ENCODE measurements at places on chromosomes 12 and 14.

- no peak for DNase-seq
Measured at GRCh38 chr12:92324849-92325500, 179.3 kb upstream of the BTG1 start.

GRCh38 chr14:35416108-35416750 is 11.7 kb upstream of the NFKBIA start:
- no peak for DNase-seq

GRCh38 chr12:13071305-13072280 is 27.4 kb downstream of the FAM234B start:
- DNase-seq = no peak

DNA sequence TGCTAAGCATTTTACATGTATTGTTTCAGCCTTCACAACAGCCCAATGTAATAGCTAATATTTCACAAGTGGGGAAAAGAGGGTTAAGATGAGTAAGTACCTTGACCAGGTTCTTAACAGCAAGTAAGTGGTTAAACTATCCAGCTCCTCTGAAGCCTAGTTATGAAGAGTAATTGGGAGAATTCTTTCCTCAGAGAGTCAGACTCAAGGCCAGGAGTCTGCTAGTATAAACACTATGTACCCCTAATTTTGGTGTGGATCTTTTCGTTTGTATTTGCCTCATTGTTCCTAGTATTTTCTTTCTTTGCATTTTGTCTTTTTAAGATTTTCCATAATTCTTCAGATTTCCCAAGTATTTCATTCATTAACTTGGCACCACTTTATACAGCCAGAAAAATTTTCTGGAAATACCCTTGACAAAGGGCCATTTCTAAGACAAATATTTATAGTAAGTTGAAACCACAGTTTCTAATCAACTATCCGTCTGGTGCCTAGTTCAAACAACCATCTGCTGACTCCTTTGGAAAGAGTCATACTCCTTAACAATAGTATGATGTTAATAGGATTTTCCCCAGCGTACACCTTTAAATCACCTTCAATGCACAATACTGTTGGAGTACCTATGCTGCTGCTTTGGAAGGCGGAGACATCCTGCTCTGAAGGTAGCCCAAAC is 81.2 kb downstream of the SCAF11 start:
- DNase-seq = peak; percentile 9

DNA sequence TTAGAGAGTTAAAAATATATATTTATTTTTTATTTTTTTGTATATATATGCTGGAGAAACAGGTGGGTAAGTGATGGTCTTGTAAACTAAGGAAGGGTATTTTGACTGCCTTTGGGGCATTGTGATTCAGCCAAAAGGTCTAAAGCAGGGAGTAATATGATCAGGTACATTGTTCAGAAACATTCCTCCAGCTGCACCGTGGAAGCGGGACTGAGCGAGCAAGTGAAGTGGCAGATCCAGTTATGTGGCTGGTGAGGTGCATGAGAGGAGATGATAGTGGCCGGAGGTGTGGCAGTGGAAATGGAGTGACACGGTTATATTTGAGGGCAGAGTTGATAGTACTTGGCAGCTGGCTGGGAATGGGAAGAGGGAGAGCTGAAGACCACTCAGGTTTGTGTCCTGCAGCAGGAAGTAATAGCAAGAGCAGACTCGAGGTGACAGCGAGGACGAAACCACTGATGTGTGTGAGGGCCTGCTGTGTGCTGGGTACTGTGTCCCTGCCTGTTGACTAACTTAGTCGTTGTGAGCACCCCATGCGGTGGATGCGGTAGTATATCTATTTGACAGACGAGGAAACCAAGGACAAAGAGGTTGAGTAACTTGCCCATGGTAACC is 39.2 kb downstream of the EID3 start:
- DNase-seq = no peak

DNA sequence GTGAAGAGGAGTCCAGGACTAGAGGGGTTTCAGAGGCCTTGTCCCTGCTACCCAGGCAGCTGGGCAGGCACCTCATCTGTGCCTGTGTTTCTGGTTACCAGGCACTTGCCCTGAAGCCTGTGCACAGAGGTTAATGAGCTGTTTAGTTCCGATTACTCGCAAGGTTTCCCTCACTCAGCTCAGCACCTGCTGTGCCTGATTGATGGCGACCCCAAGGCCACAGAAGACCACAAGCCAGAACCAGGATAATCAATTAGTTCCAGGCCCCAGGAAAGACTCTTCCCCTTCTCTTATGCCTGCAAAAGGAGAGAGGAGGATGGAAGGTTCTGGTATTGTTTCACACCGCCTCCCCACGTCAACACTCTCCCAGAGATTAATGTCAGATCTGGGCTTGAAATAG is 88.8 kb upstream of the NOS1 start:
- no peak for DNase-seq

DNA sequence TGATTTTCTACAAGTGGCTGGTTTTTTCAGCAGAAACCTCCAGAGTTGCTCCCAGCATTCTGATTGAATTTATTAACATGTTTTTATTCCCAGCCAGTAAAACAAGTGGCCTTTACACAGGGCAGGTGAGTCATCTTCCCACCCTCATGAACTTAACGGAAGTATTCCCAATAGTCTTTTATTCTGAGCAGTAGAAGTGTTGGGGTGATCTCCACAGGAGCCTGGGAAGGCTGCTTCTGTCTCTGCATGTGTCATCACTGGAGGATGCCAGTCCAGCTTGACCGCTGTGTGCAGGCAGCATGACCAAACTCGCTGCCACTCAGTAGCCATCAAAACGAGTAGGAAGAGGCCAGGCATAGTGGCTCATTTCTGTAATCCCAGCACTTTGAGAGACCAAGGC is 13.4 kb upstream of the DNAH10 start:
- DNase-seq = no peak

GRCh38 chr12:75505706-75506312 is 5.6 kb downstream of the KRR1 start:
- peak; percentile 83 for DNase-seq

DNA sequence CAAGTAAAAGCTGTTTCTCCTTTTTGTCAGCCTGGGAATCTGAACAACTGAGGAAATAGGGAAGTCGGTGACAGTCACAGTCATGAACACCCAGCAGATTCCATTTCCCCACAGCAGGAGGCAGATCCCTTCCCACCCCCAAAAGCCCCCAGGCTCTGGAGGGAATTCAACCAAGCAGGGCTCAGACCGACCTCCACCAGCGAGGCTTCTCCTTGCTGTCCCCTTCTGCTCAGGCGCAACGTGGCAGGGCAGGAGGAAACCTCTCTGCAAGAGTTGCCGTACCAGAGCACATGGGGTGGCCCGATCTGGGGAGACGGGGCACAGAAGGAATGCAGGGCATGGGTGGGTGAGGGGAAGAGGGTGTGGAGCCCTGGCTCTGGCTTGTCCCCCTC is 319 bp downstream of the GALNT6 start:
- DNase-seq = peak; percentile 38

GRCh38 chr14:92493024-92493423 is 20.6 kb upstream of the RIN3 start:
- no peak for DNase-seq

- DNase-seq = no peak
Measured at GRCh38 chr12:30853561-30854133, 72.9 kb upstream of the TSPAN11 start.

DNA sequence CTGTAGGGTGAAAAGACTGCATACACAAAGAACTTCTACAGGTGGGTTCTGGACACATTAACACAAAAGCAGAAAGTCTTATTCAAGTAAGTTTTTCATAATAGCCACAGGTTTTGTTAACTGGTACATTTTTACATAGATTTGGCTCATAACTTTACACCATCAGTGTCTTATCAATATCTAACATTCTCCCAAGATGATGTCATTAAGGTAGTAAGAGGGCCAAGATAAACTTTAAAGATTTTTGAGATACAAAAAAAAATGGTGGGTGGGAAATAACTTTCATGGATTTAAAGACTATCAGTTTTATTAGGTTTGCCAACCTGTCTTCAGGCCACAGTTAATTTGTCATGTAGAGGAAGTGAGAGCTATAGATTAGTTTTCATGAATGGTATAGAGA is 1.7 kb downstream of the SUPT16H start:
- no peak for DNase-seq

DNA sequence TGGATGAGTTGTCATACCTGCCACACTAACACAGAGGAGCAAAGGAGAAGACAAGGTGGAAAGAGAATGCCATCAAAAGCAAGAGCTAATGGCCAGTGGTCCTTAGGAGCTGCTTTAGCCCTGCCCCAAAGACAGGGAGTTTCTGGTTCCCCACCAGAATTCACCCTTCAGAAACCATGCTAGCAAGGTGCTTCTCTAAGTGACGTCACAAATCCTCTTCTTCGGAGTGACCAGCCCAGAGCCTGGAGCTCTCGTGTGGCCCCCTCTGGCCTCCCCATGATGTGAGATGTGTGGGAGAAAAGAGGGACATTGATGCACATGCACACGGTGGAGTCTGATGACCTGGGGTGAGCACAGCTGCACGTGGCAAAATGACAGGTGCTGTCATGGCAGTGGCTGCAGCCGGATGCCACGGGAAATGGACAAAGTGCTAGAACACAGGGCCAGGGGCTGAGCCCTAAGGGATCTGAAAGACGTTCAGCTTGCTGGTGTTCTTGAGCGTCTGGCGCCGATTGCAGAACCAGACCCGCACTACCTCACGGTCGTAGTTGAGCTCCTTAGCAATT is 16.9 kb upstream of the TFCP2 start:
- DNase-seq = no peak

DNA sequence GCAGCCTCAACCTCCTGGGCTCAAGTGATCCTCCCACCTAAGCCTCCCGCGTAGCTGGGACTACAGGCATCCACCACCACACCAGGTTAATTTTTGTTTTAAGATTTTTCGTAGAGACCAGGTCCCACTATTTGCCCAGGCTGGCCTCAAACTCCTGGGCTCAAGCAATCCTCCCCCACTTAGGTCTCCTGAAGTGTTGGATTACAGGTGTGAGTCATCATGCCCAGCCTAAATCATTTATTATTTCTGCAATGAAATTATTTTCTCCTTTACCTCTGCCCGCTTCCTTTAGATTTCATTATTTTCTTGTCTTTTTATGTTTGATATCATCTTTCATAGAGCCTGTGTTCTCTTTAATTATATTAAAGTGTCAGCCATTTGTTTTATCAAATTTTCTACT is 165.2 kb upstream of the OTX2 start:
- no peak for DNase-seq

GRCh38 chr12:55746174-55746912 is 3.4 kb downstream of the GDF11 start:
- DNase-seq = no peak

- DNase-seq = no peak
Measured at GRCh38 chr12:49929581-49929980, 21.0 kb upstream of the AQP2 start.

DNA sequence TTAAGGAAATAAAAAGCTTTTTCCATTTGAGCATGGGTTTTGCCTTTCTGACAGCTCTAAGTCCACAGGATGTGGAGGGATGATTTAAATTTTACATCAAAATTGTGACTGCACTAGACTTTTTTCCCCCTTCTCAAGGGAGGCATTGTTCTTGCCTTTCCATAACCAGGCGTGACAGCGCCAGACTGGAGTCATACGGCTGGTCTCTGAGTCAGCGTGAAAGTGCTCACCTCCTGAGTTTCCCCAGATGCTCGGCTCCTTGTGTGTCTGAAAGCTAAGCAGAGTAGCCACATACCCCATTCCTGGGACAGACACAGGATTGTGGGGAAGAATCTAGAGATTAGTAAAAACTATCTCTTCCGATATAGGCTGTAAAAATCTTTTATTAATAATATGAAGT is 43.1 kb downstream of the SOX5 start:
- DNase-seq = no peak

DNA sequence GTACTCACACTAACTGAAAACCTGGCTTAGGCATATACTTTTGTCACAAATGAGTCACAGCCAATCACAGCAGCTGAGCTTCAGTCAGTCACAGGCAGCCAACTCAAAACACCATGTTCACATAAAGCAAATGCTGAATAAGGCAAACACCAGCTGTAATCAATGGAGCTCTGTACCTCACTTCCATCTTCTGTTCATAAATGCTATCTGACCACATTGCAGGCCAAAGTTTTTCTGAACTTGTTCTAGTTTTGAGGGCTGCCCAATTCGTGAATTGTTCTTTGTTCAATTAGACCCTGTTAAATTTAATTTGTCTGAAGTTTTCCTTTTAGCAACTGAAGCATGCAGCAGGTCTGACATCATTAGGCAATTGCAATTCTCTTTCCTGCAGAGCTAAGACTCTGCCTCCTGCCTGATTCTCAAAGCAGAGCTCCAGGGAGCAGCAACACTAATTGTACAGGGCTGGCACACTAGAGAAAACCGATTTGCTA is 129.9 kb downstream of the WIF1 start:
- no peak for DNase-seq

- no peak for DNase-seq
Measured at GRCh38 chr12:112238441-112238840, 113.1 kb downstream of the TRAFD1 start.

- DNase-seq = no peak
Measured at GRCh38 chr12:18429366-18429765, 168.0 kb downstream of the PIK3C2G start.

DNA sequence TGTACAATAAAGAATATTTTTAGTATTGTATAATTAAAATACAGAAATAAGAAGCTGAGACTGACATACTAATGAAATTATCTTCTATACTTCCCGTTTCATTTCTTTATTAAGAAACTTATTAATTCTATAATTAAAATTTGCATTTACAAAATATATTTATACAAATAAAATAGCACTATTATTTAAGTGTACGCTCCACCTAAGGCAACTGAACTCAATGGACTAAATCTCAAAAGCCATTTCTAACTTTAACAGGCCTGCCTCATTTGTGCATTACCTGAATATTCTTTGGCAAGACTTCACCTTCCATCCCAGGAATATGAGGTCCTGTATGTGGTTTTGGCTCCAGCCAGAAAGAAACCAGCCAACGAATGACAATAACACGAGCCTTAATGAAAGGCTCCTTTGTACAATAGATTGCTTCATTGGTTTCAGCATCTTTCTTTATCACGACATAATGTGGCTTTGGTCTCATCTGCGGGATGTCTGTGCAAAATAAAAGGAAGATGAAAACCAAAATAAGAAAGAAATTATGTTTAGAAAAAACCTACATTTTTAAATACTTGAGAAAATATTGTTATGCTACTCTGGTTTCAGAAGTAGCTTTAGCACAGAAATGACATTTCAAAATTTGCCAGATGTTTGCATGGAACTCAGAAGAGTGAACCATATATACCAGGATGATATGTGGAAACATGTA is 58.7 kb downstream of the RALGAPA1 start:
- DNase-seq = no peak

- DNase-seq = peak; percentile 39
Measured at GRCh38 chr14:38210587-38211216, 3.0 kb downstream of the SSTR1 start.

DNA sequence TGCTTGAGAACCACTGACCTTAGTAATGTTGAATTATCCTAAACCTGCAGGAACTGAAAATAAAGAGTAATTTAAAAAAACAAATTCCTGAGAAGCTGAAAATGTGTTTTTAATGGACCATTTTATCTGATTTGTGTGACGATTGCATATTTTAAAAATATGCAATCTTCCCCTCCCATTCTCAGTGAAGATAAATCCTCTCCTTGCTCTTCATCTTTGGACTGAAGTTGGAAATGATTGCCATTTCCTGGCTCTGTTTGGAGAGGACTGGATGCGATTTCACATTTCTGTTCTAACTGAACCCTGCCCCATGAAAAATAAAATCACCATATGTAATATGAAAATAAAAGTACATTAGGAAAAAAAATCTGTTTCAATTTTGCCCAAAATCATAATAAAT is 216.3 kb downstream of the SLC6A15 start:
- DNase-seq = peak; percentile 38
